ENCODE measurements at places on chromosomes 2 and 18.

GRCh38 chr2:175957845-175958244 is 44.2 kb downstream of the LNPK start:
- no peak for DNase-seq

DNA sequence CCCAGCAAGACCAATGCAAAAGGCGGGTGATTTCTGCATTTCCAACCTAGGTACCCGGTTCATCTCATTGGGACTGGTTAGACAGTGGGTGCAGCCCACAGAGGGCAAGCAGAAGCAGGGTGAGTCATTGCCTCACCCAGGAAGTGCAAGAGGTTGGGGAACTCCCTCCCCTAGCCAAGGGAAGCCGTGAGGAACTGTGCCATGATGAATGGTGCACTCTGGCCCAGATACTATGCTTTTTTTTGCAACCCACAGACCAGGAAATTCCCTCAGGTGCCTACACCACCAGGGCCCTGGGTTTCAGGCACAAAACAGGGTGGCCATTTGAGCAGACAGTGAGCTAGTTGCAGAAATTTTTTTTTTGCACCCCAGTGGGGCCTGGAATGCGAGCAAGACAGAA is 662.6 kb upstream of the ACVR2A start:
- no peak for DNase-seq

DNA sequence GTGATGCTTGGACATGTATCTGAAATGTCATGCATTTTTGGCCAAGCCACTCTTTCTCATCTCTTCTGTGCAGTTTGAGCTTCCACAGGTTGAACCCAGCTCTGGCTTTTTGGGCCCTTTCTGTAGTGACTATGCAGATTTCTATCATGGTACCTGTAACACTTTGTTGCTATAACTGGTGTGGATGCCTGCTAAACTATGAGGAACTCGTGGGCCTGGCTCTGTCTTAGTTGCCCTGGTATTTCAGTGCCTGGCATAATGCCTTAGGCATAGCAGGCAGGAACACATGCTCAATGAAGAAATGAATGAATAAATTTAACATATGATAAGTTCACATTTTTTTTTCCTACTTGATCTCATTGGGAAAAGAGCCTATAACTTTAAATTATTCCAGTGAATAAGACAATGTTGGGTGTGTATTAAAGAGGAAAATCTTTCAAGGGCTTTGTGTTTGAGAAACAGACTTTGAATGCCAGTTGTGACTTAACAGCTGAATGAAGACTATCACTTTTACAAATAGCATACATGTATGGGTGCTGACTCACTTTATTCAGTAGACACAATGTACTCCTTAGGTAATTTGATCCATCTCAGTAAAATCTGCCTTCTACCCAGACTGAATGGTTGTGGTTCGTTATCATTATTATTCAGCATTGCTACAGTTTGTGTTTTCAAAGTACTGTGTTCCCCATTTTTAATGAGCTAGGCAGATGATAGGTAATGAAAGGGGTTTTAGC is 86.4 kb upstream of the MAP4K3 start:
- DNase-seq = no peak

DNA sequence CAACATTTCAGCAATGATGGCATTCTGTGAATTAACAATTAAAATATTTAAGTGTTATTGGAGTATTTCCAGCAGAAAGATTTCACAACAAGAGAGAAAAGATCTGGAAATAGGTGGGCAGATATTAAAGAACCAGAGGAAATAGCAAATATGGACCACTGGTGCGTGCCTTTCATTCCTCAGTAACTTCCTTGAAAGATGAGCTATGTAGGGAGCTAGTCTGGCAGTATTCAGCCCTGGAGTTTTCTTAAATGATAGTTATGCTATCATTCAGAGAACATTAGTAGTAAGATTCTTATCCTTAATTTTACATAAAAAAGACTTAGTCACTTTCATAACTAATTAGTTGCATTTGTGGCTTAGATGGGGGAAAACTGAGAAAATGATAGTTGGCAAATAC is 41.5 kb downstream of the TANC1 start:
- no peak for DNase-seq

DNA sequence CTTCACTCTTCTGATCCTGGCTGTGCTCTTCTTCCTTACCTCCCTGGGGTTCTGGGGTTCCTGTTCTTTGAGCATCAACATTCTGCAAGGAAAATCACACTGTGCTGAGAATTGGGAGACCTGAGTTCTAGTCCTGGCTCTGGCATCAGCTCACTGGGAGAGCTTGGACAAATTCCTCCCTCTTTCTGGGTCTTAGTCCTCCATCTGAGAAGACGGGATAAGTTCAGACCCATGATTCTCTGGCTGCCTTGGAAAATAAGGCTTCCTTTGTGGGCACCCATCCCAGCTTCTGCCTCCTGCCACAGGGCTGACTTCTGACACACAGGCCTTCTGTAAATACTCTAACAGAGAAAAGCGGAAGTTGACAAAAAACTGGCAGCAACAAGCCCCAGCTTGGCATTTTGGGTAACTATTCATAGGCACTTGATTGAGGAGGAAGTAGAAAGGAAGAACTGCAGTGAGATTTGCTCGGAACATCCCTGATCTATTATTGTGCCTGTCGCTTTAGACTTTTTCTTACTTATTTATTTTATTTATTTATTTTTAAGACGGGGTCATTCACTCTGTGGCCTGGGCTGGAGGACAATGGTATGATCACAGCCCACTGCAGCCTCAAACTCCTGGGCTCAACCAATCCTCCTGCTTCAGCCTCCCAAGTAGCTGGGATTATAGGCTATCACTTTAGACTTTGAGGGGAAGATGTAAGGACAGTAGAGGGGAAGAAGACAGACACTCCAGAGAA is 7.9 kb downstream of the PCBP1 start:
- DNase-seq = peak; percentile 44

GRCh38 chr2:159035790-159036411 is 67.5 kb downstream of the TANC1 start:
- peak; percentile 19 for DNase-seq

GRCh38 chr2:168086851-168087250 is 160.5 kb downstream of the STK39 start:
- DNase-seq = no peak

DNA sequence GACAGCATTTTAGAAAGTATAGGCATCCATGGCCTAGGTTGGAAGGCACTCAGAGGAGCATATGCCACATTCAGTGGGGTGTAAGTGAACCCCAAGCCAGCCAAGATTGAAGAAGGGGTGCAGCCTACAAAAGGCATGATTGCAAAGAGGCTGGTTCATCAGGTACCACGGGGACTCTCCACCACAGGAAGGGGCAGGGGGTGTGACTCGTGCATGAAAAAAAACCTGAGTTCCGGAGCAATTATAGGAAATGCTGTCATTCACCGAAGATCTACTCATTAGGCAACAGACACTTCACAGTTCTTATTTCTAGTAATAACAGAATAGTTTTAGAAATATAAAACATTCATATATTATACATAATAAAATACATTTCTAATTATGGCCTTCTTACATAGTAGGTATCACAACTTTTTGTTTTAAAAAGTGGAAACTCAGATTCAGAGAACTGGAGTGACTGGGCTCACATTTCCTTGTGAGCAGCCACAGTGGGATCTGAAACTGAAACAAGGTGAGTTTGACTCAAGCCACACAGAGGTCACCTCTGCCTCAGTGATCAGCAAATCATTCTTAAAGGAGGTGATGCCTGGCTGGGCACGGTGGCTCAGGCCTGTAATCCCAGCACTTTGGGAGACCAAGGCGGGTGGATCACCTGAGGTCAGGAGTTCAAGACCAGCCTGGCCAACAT is 188.4 kb upstream of the GYPC start:
- DNase-seq = no peak

All from activated CD8-positive, alpha-beta memory T cell treated with anti-CD3 and anti-CD28 coated beads, Interleukin-2, amount 50 U/mL, for 4 hours (primary cell).